ENCODE measurements at places on chromosomes 2 and 18.

GRCh38 chr2:24816884-24817283 is 23.7 kb downstream of the CENPO start:
- peak; percentile 75 for DNase-seq

- peak; percentile 62 for DNase-seq
Measured at GRCh38 chr2:98280376-98281102, 65.7 kb upstream of the CNGA3 start.

GRCh38 chr18:24456549-24456948 is 3.9 kb upstream of the HRH4 start:
- no peak for DNase-seq

DNA sequence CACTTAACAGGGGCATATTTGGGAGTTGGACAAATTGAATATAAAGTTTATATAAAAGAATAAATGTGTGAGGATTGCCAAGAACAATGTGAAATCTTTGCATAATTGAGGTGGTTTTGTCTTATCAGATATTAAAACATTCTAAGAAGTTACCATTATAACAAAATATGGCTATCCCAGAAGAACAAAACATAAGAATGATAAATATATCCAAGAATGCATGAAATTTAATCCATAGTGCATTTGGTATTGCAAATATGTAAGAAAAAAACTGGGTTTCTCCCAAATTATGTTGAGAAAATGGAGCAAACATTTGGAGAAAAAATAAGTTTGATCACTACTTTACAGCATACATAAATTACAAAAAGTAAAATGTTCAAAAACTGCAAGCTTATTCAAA is 562.4 kb downstream of the RNF144A start:
- DNase-seq: no peak

- no peak for DNase-seq
Measured at GRCh38 chr18:7646174-7646886, 79.2 kb downstream of the PTPRM start.

GRCh38 chr2:124692707-124693106 is 667.6 kb downstream of the CNTNAP5 start:
- no peak for DNase-seq

DNA sequence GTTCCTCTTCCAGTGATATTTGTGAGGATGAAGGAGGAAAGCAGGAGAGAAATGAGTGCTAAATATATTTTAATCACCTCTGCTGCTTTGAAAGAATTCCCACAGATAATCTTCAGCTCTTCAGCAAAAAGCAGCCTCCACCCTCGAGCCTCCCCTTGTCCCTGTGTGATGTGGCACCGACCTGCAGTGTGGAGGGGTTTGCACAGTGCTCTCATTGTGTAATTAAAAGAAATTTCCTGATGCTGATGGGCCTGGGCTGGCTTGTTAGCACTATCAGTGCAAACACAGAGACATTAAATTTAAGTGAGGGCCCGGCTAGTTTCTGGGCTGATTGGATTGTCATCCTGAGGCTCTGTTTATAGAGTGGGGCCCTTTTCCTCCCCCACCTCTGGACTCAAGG is 53.4 kb downstream of the KIF5C start:
- no peak for DNase-seq

GRCh38 chr2:177658309-177658708 is 265.7 kb downstream of the AGPS start:
- no peak for DNase-seq

- DNase-seq: peak; percentile 48
Measured at GRCh38 chr2:120678251-120678650, 57.4 kb upstream of the GLI2 start.

- DNase-seq: no peak
Measured at GRCh38 chr2:1738163-1738562, 6.2 kb downstream of the PXDN start.

GRCh38 chr2:17035010-17035409 is 369.4 kb upstream of the CYRIA start:
- DNase-seq: no peak

GRCh38 chr2:207825978-207826377 is 56.3 kb upstream of the FZD5 start:
- DNase-seq: no peak

DNA sequence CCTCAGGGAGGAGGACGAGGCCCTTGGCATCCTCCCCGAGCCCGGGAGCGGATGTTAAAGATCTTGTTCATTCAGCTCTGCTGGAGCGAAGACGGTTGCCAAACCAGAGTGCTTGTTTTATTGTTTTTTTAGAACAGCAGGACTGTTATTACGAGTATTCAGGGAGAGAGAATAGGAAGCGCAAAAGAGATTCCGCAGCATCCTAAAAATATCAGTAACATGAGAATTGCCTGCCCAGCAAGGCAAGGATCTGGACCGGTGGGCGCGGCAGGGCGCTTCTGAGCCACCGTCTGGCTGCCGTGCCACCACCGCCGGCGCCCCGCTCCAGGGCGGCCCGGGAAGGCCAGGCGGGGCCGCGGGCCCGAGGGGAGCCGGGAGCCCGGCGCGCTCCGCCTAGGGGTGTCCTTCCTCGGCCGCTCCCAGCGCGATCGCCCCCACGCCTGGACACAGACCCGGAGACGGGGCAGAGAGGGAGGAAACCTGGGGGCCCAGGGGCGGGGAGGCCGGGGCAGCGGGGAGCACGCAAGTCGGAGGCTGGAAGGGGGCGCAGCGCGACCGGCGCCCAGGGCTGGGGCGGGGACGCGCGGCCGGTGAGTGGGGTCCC is 843 bp downstream of the CYS1 start:
- DNase-seq: peak; percentile 84

DNA sequence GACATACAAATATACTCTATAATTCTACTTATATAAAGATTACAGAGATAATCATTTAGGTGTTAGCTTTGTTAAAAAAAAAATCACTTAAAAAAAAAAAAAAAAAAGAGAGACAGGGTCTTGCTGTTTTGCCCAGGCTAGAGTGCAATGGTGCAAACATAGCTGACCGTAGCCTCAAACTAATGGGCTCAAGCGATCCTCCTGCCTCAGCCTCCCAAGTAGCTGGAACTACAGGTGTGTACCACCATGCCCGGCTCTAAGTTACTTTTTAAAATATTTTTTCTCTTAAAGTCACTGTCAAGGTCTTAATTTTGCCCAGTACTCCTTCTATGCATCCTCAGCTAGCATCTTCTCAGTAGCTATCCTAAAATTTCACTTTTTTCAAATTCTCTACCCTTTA is 77.2 kb upstream of the SLC25A52 start:
- no peak for DNase-seq

DNA sequence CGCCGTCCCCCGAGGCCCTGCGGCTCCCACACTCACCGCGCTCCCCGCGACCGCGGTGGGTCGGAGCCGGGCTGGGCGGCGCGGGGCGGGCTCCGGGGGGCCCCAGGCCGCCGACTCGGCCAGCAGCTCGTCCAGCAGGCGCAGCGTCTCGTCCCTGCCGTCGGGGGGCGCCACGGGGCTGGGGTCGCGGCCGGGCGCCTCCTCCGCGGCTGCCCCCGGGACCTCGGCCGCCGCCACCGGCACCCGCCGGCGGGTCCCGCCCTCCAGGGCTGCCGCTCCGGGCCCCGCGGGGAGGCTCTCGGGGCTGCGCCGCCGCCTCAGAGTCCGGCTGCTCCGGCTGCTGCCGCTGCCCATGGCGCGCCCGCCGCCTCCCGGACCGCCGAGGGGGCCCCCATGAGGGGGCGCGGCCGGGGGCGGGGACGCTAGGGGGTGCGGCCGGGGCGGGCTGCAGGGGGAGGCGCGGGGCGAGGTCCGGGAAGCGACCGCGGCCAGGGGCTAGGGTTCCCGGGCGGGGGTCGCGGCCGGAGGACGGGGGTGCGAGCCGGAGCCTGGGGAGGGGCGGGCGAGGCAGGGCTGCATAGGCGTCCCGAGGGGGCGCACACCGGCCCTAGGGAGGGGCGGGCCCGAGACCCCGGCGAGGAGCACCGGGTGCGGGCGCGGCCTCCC is at the start of gene CYS1:
Gene CYS1 (minus strand): TSS at position 542 of the 666 bp plus-strand sequence. CDS start 188 bp downstream, at position 354.
- DNase-seq: peak; percentile 87

DNA sequence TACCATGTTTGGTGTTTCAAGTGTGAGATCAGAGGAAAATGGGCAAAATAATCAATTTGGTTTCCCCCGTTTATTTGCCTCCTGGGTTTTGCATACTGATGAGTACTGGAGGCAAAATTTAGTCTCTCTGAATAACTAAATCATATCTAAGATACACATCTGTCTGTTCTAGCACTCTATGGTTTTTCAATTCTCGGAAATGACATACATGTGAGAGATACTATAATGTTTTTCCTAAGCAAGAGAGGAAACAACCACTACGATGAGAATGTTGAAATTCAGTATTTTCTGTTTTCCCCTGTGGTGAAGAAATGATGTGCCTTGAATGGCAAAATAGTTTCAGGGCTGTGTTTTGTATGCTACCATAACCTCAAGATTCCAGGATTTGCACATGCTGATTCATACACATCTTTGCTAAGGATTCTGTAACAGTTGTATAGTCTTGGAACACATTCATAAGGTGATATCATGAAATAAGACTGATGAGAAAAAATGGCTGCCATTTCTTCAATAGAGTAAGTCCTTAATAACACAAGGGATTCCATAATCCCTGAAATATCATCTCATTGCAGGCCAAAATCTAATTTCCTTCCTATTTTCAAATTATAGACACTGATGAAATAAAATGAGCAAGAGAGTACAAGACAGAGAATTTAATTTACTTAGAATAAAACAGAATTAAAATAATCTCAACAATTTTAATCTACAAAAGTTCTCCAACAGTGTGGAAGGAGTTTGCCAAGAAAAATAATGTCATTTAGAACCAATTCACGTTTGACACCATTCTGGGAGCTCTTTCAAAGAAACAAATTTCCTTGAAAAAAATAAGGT is 316.6 kb downstream of the FIGN start:
- DNase-seq: no peak

- DNase-seq: no peak
Measured at GRCh38 chr2:17251171-17251570, 267.1 kb downstream of the RAD51AP2 start.

- no peak for DNase-seq
Measured at GRCh38 chr2:85145116-85145820, 12.1 kb downstream of the TCF7L1 start.

GRCh38 chr2:207136874-207137273 is 28.9 kb downstream of the KLF7 start:
- DNase-seq: no peak

- DNase-seq: no peak
Measured at GRCh38 chr2:136058262-136058661, 59.7 kb downstream of the CXCR4 start.

DNA sequence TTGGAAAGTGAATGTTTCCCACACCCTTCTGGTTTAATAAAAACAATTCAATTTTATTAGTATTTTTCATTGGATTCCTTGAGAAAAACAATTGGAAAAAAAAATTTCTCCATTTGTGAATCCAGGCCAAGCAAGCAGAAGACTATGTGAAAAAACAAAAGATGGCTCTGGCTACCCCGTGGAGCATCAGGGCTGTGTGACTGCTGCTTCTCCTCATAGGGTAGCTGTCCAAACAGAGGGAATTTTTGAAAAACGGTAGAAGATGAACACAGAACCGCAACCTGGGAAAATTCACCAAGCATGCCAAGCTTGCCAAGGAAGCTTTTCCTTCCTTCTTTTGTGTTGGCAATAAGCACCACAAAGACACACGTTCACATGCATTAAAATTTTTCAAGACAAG is 71.3 kb upstream of the ACVR2A start:
- peak; percentile 15 for DNase-seq

DNA sequence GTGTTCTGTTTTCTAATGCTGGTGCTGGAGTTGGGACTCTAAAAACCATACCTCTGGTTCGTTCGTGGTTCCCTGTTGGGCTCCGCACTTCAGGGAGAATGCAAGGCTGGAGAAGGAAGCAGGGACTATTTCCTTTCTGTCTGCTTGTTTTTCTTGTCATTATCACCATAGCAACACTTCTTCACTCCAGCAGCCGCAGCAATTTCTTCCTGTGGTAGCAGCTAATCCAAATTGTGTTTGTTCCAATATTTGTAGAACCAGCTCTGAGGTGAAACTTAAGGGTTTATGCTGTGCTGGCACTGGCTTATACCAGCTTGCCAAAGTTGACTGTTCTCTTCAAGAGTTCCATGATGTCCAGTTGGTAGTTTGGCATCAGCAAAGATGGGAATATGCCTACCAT is 301.4 kb upstream of the SYT4 start:
- DNase-seq: no peak

GRCh38 chr2:9590641-9591040 is 35.0 kb upstream of the ADAM17 start:
- DNase-seq: no peak

GRCh38 chr2:69582582-69583176 is 60.9 kb downstream of the AAK1 start:
- no peak for DNase-seq

GRCh38 chr2:67599561-67599960 is 202.4 kb downstream of the ETAA1 start:
- no peak for DNase-seq

GRCh38 chr2:8490166-8490721 is 191.6 kb upstream of the ID2 start:
- DNase-seq: no peak

GRCh38 chr2:37870829-37871228 is 54.3 kb upstream of the RMDN2 start:
- DNase-seq: no peak

GRCh38 chr2:88692187-88692586 is 714 bp downstream of the RPIA start:
- DNase-seq: peak; percentile 30

GRCh38 chr2:20465716-20466394 is 19.0 kb downstream of the RHOB start:
- DNase-seq: no peak

DNA sequence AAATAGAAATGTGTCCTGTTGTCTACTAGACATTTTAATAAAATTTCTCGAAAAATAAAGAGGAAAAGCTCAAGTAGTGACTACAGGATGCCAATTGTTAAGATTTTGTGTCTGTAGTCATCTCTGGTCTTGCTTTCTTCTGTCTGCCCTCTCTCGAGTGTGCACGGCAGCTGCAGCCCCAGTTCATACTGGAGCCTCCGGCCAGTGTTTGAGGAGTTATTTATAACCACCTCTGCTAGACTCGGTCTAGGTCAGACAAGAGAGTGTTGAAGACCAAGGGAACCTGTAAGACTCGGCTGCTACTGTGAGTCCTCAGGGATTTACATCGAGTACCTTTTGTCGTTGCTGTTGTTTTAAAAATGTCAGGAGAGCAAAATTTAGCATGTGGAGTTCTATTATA is 810.1 kb upstream of the POU3F3 start:
- DNase-seq: no peak

DNA sequence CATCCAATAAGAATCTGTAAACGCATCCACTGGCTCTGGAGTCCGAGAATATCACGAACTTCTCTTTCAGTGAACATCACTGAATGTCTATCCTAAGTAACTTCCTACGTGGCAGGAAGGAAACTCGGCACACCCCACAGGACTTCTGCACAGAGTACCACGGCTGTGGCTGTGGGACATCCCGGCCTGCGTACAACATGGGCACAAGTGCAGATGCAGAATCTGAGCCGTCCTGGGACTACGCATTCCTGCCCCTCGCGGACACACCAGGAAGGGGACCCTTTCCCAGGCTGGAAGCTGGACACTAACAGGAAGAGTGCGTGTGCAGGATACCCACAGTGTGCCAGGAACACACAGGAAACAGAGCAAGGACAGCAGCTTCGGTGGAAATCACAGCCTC is 60.6 kb downstream of the ZNF516 start:
- DNase-seq: no peak
